NCI-H460 (cell line): ENCODE measurements at places on chromosomes 11 and 22.

DNA sequence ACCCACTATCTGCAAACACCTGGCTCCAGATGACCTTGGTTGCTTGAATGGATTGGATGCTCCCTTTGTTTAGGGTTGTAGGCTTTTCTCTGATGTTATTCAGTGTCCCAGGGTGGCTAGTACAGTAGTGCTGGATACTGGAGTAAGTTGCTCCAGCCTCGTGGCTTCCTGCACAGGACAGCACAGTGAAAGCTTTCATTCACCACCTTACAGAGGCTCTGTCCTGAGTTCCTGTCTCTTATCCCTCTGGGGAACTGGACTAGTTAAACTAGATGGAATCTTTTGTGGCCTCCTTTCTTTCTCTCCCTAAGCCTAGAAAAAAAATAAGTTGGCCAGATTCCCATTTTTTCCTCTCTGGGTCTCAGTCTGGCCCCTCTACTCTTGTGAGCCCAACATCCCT lies 42.6 kb downstream of the MRPL48 start:
- DNase-seq = no peak

DNA sequence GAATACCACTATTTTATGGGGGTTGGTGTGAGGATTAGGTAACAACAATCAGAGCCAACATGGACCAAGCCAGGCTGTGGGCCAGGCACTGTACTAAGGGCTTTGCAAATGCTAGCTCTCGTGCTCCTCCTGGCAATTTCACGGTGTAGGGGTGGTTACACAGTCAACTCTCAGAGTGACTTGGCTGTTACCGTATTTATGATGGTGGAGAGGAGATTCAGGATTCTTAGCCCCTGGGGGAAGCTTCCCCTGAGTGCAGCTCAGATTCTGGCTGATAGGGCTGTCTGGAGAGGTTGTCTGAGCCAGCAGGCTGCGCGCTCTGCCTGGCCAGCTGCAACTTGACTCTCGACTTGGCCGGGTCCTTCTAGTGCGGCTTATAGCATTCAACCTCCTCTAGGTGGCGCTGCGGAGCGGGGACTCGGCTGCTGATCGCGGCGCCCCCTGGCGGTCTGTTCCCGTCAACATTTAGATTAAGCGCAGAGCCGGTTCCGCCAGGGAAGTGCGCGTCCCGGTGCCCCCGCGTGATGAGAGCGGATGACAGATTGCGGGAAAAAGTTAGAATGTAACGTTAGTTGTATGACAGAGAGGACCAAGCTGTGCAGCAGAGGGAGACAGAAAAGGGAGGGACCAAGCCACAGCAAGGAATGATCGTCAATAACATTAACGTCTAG lies 4.5 kb upstream of the NCF4 start:
- DNase-seq = peak; percentile 71

DNA sequence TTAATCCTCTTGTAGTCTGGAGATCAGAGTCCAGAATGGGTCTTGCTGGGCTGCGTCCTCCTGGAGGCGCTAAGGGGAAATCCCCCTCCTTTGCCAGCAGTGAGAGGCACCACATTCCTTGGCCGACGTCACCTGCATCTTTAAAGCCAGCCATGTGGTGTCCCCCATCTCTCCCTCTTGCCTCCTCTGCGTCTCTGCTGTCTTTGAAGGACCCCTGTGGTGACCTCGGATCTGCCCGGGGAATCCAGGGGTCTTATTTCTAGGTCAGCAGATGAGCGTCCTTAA lies 27.2 kb upstream of the PARVB start:
- no peak for DNase-seq

GRCh38 chr22:27201741-27202140 lies 544.4 kb downstream of the MIAT start:
- no peak for DNase-seq

- no peak for DNase-seq
Observed at GRCh38 chr11:66820901-66821300, 22.3 kb upstream of the RCE1 start.
